ENCODE measurements at places on chromosomes 1 and 21.

DNA sequence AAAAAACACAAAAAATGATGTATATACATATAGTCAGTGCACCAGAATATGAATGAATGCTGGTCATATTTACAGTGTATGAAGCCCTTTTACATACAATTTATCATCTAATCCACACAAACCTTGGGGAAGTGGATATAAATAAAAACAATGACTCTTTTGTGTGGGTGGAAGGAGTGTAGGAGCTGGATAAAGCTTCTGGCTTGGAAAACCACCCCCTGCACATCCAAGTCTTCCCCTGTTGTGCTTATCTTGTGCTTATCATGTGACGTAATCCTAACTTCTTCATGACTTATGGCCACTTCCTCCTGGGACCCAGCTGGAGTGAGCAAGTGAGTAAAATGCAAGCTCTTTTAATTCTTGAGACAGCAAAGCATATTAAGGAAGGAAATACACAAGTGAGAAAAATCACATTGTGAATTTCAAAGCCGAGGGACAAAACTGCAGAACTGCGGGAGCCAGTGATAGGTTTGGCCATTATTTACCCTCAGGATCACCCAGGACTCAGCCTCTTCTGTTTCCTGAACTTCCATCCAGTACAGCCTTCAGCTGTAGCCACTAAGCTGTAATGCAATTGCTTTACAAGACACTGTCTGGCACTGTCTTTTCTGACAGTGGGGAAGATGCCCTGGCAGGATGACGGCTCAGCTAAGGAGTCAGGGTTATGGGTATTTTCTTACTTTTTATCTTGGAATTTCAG is 104.0 kb upstream of the PPM1J start:
- no peak for DNase-seq

GRCh38 chr1:34166625-34167361 is 1.8 kb upstream of the CSMD2 start:
- no peak for DNase-seq

DNA sequence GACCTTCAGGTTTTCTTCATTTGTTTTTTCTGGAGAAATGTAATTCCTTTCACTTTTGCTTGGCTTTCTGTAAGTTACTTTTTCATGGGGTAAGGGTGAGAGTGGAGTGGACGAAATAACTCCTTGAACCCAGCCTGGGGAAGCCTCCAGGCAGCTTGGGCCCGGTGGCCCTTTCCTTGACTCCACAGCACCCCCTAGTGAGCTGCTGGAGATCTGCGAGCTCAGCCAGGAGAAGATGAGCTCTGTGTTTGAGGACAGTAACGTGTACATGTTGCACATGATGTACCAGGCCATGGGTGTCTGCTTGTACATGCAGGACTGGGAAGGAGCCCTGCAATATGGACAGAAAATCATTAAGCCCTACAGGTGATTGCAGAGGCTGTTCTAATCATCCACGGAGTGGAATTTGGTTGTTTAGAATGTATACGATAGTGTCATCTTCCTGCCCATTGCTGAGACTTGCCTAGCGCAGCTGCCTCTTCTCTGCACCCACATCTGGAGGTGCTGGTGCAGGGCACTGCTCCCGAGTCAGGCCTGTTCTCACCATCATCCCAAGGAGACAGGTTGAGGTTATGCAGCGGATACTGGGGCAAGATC is 51.0 kb downstream of the SMYD2 start:
- peak; percentile 27 for DNase-seq

DNA sequence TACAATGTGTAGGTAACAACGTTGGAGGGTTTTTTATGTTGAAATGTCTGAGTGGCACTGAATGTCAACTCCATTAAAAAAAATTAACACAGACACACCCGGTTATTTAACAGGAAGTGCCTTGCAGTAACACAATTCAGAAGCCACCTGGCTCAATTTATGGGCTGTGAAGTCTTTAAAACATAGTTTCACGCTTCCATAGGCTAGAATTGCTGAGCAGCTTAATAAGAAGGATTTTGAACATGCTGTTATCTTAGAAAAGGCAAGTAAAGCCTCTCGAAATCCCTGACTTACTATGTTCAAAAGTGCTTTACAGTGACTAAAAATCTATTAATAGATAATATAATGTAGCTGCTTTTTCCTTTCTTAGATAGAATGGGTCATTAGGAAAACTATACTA is 19.7 kb downstream of the SRSF4 start:
- no peak for DNase-seq

DNA sequence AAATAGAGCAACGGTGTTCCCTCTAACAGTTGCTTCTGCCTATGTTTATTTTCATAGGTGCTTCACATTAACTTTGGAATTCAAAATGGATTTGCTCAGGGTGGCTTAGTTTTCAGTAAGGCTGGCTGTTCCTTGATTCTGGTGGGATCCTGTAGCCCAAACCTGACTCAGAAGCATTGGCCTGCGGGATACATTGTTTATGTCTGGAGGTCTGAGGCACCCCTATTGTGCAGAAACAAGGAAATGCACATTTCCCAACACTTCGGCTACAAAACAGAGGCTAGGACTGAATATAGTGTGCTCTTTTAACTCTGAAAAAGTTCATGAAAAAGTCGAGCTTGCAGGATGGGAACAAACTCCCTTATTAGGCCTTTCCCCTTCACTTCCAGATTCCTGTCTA is 133.8 kb upstream of the F3 start:
- DNase-seq: no peak

DNA sequence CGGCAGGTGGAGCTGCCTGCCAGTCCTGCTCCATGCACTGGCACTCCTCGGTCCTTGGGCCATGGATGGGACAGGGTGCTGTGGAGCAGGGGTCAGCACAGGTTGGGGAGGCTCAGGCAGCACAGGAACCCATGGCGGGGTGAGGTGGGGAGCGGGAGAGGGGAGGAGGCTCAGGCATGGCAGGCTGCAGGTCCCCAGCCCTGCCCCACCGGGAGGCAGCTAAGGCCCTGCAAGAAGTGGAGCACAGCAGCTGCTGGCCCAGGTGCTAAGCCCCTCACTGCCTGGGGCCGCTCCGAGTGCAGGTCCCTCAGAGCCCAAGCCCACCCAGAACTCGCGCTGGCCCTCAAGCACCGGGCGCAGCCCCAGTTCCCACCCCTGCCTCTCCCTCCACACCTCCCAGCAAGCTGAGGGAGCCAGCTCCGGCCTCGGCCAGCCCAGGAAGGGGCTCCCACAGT is 691 bp upstream of the GBP5 start:
- no peak for DNase-seq

Data from T-helper 17 cell (primary cell).